ENCODE measurements at places on chromosomes 4 and X. TPM values are rescaled to one million over a fixed set of nuclear protein-coding genes. Genes with fewer than 3 reads are reported as not detected.

The STARD8 gene
- 4.9 TPM for polyA plus RNA-seq

The PCDH11X gene
- polyA plus RNA-seq = 1.3 TPM

The GPR143 gene
- polyA plus RNA-seq = 0.27 TPM

The HPSE gene
- polyA plus RNA-seq = 0.64 TPM

The GRIA3 gene
- 15.0 TPM for polyA plus RNA-seq

The PNMA3 gene
- polyA plus RNA-seq = 3.4 TPM

The TEC gene
- polyA plus RNA-seq = 4.7 TPM

The CFI gene
- polyA plus RNA-seq = 58.6 TPM

The XAGE1A gene
- polyA plus RNA-seq = not detected

The SPIN2A gene
- 0.88 TPM for polyA plus RNA-seq

The STPG2 gene
- polyA plus RNA-seq = 0.07 TPM

All from adrenal gland (tissue), 19 donors.